Activated T-helper 1 cell treated with Interleukin-2 at 50 U/mL for 16 hours (primary cell): ENCODE measurements at places on chromosomes 6 and 20.

GRCh38 chr6:110746680-110747079, 68.6 kb downstream of the CDK19 start:
- DNase-seq: no peak

DNA sequence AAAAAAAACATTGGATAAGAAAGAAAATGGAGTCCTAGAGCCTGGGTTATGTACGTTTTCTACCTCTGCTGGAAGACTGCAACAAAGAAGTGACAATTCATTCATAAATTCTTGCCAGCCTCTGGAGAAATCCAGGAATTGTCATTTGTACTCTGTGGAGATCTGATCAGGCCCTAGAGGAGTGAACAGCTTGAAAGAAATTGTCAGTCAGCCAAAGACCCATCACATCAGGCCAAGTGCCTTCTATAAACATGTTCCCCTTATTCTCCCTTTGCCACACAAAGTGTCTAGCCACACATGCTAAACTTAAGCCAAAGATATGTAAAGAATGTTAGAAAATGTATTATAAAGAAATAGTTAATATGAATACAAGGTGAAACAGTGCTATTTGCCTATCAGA, 152.4 kb downstream of the ADAT2 start:
- DNase-seq: no peak

GRCh38 chr6:167087857-167088354, 35.0 kb upstream of the CCR6 start:
- DNase-seq: no peak

GRCh38 chr20:17808782-17809181, 109.0 kb downstream of the BANF2 start:
- no peak for DNase-seq

DNA sequence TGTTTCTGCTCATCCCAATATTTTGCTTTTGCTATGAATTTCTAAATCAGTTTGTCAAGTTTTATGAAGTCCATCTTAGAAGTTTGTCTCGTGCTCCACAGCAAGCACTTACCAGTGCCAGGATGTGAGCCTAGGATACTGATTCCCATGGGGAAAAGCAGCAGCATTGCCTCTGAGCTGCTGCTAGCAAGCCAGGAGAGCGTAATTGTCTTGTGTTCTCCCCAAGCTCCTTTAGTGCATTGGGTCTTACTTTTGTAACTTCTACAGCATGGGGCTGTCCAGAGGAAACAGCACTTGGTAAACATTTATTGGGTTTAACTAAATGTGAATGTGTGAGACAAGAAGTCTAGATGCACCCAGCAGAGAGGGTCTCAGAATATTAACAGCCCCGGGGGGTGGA, 76.1 kb downstream of the RNF182 start:
- DNase-seq: no peak

GRCh38 chr20:64056889-64057627, 5.9 kb upstream of the TCEA2 start:
- DNase-seq: no peak

- DNase-seq: no peak
These were observed 34.9 kb downstream of the GFOD1 start for GRCh38 chr6:13452346-13453117.

DNA sequence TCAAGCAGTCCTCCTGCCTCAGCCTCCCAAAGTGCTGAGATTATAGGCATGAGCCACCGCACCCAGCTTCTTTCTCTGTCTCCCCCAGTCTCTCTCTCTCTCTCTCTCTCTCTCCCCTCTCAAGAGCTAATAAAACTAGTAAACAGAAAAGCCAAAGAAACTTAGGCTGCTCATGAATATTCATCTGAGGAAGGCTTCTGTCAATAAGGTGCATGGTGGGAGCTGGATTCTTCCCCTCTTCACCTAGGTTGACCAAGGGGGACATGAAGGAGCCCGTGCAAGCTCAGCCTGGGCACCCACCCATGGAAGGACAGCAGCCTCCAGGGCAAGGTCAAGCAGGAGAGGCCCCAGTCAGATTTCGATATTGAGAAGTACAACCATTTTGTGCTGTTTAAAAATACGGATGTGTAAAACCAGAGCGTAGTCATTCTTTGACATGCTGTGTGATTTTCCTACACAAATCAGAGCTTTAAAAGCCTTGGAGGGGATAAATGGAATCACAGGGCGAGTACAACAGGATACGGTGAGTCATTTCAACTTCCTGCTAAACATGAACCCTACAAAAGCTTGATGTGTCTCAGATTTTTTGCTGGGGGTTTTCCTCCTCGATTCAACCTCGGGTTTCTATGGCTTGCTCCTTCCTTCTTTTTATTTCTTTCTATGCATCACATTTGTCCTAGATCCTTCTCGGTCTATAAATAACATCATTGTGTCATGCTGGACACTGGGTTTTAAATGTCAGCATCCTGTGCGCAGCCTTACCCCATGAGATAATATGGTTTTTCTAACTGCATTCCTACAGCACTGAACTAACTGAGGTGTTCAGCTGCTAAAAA, 368.9 kb upstream of the JARID2 start:
- no peak for DNase-seq

GRCh38 chr6:70956451-70957283, at the start of gene B3GAT2:
TSS of gene B3GAT2 (minus strand) at chr6:70957060. CDS start at chr6:70956429, 631 bp downstream.
- no peak for DNase-seq

GRCh38 chr20:17314264-17314663, 87.4 kb downstream of the PCSK2 start:
- no peak for DNase-seq

GRCh38 chr20:9831032-9831431, 7.8 kb downstream of the PAK5 start:
- DNase-seq: no peak

- no peak for DNase-seq
These were observed 109.1 kb downstream of the TSHZ2 start for GRCh38 chr20:53080969-53081871.

DNA sequence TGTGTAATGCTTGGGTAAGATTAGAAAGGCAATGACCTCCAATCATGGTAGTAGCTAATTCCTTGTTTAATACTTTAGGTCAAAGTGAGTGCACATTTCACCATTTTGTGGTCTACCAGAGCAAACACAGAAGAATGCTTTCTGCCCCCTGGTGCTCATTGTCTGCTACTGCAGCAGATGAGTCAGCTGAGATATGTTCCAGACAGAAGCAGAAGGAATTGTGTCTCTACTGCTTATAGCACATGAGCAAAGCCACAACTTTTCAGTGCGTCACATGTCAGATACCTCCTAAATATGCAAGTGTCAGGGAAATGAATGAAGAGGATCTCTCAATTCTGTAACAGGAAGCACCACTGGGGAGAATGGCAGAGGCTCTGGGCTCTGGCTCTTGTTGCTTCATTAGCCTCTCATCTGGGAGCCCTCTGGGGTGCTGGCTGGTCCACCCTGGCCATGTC, 308.9 kb downstream of the ALDH8A1 start:
- DNase-seq: peak; percentile 58

DNA sequence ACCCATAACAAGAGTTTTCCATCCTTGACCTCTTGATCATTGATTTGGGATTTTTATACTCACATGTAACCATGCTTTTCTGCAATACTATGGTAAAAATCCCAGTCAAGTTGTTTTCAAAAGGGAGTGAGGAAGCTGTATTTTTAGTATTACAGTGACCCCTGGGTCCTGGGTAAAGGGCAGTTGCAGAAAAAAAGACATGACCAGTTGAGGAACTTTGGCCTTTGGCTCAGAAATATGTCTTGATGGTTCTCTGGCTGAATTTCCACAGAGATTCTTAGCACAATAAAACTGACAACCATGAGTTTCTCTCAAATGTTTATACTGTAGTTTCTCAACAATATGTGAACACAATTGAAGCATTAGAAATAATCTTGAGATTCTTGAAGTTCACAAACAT, 28.6 kb upstream of the PRL start:
- DNase-seq: no peak

DNA sequence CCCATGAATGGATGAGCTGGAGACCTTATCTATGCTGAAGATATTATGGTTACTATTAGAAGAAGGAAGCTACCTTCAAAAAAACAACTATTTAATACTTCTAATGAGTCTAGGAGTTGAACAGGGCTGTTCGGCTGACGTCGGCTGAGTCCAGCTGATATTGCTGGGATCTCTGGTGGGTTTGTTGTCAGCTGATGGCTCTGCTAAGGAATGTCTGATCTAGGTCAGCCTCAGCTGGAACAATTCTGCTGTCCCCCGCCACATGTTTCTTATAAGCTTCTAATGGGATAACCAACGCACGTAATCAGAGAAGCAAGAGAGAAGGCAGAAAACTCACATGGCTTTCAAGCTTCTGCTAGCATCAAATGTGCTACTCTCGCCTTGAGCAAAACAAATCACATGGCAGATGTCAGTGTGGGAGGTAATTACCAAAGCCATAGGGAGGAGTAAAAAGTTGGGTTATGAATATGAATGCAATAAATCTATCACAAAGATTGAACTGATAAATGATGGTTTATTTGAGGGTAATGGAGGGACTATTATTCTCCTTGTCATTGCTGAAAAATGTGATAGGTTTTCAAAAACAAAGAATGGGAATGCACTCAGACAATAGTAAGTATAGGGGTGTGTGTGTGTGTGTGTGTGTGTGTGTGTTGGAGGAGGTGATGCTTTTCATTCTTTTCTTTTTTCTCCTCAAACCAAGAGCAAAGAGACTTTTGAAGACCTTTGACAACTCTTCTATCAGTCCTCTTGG, 71.5 kb downstream of the BTBD3 start:
- DNase-seq: no peak

DNA sequence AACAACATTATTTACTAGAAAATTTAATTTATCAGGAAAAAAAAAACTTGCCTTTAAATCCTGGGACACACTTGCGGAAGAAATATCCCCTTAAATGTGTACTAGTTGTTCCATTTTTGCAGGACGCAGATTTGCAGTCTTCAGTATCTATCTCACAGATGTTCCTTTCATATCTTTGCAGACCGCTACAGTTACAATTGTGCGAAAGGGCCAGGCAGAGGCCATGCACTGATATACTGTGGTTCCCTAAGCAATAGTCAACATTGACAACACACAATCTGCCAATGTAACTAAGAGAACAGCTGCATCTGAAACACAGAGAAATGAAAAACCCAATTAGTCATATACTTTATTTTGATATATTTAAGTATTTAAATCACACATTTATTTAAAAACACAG, 411.2 kb downstream of the EYS start:
- no peak for DNase-seq

GRCh38 chr6:116369964-116370759, 585 bp upstream of the DSE start:
- no peak for DNase-seq

GRCh38 chr6:119818876-119819275, 469.3 kb upstream of the MAN1A1 start:
- no peak for DNase-seq

DNA sequence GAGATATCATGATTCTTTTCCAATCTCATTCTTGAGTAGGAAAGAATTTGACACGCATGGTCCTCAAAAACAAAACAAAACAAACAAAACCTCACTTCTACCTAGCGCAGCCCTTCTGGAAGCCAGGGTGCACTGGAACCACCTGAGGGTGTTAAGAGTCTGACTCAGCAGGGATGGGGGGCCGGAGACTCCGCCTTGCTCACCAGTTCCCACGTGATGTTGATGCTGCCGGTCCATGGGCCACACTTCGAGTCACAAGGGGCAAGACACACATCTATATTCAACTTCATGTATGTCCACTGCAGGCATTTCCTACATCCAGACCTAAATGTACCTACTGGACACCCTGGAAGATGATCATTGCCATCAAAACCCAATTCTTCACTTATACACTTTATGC, 30.4 kb downstream of the BFSP1 start:
- no peak for DNase-seq
